Substantia nigra (tissue), 51 donors: ENCODE measurements at places on chromosomes 7 and 10.

- no peak for DNase-seq
These were observed 156.2 kb upstream of the GALNT17 start for GRCh38 chr7:70975754-70976153.

DNA sequence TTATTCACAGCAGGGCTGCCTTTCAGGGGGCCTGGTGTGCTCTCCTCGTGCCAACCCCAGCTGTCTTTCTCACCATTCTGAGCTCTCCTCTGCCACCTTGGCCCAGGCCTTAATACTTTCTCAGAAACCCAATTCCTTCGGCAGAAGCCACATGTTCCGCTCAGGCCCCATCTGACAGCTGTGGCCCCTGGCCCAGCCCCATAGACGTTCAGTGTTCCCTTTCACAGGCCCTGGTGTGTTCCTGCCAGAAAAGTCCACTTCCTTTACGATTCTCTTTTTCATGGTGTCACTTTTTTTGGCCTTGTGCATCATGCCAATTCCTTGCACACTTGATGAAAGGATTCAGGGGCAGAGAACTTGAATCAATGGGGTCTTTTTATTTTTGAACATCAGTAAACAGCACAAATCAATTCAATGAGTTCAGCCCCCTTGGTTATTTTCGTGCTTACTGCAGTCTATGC is 15.9 kb upstream of the GPNMB start:
- peak; percentile 71 for DNase-seq

- no peak for DNase-seq
These were observed 110.4 kb downstream of the TRIL start for GRCh38 chr7:28847681-28848080.

GRCh38 chr7:5394264-5395105 is 29.1 kb downstream of the TNRC18 start:
- DNase-seq, result no peak

DNA sequence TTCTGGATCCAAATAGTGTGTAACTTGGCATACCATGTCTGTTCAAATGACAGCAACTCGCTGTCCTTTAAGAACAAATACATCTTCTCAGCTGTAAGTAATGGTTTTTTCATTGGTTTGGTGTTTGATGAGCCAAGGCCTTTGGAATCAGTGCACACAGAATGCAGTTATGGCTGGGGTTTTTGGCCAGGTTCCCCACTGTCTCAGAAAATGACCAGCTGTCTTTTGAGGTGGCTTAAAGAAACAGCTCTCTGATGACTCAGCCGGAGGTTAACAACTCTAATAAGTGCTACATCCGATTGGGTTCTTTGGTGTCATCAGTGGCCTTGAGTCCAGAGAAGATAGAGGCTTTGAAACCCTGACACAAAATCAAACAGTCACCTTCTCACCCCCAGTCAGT is 688.4 kb downstream of the REEP3 start:
- no peak for DNase-seq

GRCh38 chr10:100037758-100038315 is 28.1 kb upstream of the DNMBP start:
- DNase-seq, result no peak
